EL (cell line): ENCODE measurements at places on chromosomes 16 and 17.

DNA sequence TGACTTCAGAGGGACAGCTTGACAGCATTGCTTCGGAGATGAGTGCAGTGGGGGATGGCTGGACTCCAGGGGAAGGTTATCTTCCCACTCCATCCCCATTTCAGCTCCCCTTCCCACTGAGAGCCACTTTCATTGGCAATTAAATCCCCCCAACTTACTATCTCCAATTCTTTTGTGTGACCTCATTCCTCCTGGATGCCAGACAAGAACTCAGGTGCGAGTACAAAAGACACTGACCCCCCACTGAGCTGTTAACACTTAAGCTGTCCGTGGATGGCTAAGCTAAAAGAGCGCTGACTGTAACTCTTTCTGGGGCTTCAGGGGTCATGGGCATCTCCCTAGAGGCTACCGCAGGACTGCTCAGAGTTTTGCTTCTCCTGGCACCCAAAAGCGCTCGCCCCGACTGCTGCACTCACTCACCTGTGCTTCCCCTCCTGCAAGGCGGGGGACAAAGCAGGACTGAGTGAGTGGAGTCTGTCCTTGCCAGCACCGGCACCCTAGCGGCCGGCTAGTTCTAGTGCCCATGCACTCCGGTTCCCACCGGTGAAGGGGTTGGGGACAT, 44.8 kb upstream of the FBXO47 start:
- DNase-seq, result no peak

GRCh38 chr17:4833941-4834680, 971 bp downstream of the MINK1 start:
- DNase-seq, result peak; percentile 68

DNA sequence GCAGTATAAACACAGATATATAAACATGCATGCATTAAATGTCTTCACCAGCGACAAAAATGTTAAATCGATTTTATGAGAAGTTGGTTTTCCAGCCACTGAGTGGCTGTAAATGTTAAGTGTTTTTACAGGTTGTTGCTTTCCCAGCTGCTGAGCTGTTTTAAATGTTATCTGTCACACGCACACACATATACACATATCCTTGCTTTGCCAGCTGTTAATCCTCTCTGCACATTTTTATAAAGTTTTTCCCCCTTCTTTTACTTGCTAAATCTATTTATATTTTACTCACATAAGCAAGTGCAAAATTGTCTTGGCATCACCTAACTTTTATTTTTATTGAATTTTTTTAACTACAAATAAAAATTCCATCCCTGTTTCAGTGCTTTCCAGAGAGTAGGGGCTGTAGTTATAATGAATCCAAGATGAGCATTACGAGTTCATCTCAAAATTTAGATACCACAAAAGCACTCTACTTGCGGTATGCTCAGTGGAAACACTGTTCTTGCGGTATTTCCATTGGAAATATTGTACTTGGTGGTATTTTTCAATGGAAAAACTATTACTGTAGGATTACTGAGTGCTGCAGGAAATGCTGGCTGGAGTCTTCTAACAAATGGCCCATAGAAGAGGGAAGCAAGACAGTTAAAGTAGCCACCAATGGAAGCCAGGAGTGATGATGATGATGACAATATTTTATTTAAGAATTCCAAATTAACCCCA, 124.9 kb upstream of the KCNJ16 start:
- DNase-seq, result no peak

GRCh38 chr16:85698459-85698891, 9.7 kb upstream of the GINS2 start:
- DNase-seq, result no peak

DNA sequence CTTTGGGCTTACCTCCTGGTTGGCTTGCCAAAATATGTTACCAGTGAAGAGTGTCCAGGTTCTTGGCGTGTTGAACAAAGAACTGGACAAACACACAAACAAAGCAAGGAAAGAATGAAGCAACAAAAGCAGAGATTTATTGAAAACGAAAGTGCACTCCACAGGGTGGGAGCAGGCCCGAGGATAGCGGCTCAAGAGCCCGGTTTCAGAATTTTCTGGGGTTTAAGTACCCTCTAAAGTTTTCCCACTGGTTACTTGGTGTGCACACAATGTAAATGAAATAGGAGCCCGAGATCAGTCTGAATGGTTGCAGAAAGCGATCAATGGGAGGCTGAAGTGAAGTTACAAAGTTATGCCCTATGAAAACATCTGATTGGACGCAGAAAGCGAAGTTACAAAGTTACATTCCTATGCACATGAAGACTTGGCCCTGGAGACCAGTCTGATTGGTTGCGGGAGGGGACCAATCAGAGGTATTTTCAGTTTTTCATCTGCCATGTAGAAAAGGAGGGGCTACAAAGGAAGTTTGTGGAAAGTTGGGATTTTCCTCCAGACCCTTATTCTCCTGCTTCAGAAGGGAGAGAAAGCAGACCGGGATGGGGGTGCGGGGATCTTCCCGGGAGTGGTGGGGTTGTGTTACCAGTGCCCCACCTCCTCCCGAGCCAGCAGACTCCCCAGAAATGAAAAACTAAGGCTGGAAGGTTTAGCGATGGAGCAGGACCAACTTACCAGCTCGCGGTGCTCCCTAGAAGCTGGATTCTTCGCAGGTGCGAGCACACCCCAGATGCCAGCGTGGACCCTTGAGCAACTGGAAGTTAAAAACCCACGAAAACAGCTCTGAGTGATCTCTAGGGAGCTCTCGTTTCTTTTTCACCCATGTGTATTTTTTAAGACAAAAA, at the start of gene SLFN12:
Gene SLFN12 (minus strand): TSS at position 325 of the 899 bp plus-strand sequence. CDS start 9,472 bp downstream, outside the sequence.
- peak; percentile 97 for DNase-seq

DNA sequence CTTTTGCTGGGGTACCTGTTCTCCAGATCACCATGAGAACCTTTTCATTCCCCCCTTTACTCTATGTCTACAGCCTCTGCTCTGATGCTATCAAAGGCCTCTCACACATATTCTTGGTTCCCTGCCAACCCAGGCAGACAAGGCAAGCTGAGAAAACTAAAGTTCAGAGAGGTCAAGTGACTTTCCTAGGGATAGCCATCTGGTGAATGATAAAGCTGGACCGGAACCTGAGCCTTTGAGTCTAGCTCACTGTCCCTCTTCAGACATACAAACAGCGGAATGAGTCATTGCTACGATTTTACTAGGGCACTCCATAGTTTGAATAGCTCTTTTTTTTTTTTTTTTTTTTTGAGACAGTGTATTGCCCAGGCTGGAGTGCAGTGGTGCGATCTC, 73.3 kb downstream of the XYLT1 start:
- peak; percentile 83 for DNase-seq

GRCh38 chr16:88422733-88423447, 30.2 kb upstream of the ZFPM1 start:
- DNase-seq, result no peak

GRCh38 chr16:79318143-79318899, 282.2 kb downstream of the MAF start:
- DNase-seq, result no peak

DNA sequence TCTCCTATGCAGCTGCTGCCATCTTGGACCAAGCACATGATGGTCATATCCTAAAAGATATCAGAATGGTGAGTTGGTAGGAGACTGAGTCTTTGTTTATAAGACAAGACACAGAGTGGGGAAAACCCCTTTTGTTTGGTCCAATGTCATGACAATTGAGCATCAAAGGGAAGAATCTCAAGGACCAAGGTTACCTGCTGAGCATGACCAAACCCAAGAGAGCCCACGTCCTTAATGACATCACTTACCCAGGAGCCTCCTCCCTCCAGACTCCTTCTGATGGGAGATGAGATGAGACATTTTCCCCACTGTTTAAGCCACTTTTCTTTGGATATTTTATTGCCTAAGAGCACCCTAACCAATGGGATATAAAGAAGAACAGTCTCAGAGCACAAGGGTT, 478.1 kb downstream of the NPIPA7 start:
- DNase-seq, result no peak

DNA sequence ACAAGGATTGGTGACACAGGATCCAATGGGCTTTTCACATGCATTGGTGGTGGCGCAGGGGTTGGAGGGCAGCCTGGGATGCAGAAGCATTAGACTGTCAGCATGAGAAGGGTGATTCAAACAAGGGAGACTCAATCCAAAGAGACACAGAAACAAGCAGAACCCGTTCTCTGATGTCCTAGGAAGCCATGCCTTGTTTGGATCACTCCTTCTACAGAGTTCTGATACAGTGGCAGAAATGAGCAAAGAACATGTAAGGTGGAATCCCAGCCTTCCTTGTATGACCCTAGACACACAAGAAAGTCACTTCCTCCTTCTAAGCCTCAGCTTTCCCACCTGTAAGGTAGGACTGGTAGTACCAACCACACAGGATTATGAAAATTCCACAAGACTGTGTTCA, 5.7 kb downstream of the KRT33B start:
- DNase-seq, result no peak

DNA sequence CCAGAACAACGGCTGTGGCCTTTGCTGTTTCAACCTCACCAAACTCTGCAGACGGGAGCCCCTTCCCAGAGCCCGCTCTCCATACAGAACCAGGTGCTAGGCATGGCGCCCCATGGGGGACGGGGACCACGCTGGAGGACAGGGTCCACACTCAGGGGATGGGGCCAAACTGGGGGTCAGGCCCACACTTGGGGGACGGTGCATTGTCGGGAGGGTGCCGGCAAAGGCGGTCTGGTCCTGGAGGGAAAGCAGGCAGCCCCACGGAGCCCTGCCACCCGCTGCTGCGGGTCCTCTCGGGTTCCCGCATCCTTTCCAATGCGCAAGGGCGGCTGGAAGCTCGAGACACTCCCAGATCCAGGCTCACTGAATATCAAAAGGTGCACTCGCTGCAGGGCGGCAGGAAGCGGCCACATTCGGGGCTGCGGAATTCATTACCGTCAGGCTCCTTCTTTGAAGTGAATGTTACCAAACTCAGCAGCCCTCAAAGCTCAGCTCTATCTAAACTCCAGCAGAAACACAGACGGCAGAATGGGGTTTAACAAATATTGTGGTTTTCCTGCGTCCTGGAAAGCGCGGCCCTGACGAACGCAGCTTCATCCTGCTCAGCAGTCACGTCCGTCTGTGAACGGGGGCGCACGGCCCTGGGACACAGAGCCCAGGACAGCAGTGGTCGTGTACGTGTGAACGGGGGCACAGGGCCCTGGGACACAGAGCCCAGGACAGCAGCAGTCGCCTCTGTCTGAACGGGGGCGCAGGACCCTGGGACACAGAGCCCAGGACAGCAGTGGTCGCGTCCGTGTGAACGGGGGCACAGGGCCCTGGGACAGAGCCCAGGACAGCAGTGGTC, 41.3 kb downstream of the LMF1 start:
- DNase-seq, result no peak

DNA sequence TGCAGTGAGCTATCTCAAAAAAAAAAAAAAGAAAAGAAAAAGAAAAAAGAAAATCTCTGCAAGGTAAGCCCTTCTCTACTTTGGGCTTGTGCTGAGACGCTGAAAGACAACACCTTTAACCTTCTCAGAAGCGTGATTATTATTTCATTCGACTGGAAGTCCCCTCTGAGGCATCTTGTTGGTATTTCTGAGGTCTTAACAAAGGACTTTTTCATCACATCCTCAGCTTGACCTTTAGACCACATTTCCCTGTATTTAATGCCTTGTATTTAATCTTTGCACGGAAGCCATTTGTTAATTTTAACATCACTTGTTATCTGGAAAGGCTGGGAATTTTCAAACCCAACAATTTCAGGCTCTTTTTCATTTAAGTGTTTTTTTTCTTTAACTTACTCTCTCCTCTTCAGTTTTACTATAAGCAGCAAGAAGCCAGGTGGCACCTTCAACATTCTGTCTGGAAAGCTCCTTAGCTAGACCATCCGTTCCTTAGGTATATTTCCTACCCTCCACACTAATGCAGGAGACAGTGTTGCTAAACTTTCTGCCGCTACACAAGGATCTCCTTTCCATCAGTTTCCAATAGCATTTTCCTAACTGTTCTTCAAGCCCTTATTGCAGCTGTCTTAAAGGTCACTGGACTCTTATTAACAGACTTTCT, 10.3 kb downstream of the KCTD13 start:
- peak; percentile 55 for DNase-seq

GRCh38 chr16:1080801-1081733, 8.5 kb downstream of the SSTR5 start:
- DNase-seq, result no peak

- no peak for DNase-seq
Observed at GRCh38 chr16:29765167-29766032, 12.7 kb upstream of the ZG16 start.

- DNase-seq, result peak; percentile 65
Observed at GRCh38 chr16:46853713-46854443, 22.9 kb upstream of the C16orf87 start.

GRCh38 chr17:44314869-44315661, 6.7 kb downstream of the RUNDC3A start:
- peak; percentile 29 for DNase-seq

- no peak for DNase-seq
Observed at GRCh38 chr16:50311891-50312501, 45.6 kb downstream of the ADCY7 start.

DNA sequence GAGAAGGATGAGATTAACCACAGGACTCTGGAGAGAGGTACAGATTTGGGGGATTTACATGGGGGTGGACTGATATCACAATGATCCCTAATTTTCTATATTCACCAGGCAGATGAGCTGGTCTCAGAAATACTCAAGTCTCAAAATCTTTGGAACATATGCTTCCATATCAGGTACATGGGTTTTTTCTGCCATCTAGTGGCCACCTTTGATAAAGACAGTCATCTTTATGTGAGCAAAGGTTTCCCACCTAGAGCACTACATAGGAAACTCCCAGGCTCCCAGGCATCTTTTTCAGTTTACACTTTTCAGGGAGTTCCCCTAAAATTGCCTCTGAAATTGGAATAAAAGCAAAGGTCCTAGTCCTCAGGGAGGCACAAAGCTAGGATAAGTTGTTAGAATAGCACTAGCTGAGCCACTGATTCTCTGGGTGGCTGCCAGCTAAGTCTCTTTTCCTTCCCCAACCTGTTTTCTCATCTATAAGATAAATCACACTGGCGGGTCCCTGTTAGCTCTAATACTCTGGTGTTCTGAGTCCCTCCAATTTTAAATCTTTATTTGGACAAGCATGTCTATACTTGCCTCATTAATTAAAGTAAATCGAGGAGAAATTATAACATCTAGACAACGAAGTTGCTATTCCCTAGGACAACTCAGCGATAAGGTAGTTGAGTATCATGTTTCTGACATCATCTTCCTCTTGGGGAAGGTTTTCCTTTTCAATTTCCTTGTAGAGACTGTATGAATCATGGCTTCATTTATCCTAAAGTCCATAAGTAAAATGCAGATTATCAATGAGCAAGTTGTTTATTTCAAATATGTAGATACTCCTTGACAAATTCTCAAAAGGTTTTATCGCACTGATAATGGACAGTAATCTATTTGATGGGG, 19.0 kb upstream of the MON1B start:
- peak; percentile 56 for DNase-seq

- DNase-seq, result no peak
Observed at GRCh38 chr17:62692159-62692651, 64.7 kb downstream of the MRC2 start.

GRCh38 chr17:16980061-16980460, 8.1 kb upstream of the TNFRSF13B start:
- DNase-seq, result peak; percentile 40
